ENCODE measurements at places on chromosomes 3 and 15.

DNA sequence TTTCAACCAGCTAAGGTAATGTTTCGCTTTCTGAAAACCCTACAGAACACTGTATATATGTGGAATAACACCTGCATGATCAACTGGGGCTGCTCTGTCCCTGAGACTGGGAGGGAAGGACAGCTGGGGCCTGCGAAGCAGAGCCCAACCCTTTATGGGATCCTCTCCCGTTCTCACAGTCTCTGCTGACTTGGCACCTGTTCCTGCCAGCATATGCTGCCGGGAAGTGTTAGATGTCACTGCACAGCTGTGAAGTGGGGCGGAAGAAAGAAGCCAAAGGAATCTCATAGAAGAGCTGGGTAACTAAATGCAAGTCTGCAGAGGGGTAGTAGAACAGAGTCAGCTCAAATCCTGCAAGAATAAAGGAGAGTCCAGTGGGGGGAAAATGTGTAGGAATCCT, 29.6 kb downstream of the LRRC3B start:
- DNase-seq: no peak

- no peak for DNase-seq
Measured at GRCh38 chr3:129286081-129286480, 7.4 kb downstream of the HMCES start.

DNA sequence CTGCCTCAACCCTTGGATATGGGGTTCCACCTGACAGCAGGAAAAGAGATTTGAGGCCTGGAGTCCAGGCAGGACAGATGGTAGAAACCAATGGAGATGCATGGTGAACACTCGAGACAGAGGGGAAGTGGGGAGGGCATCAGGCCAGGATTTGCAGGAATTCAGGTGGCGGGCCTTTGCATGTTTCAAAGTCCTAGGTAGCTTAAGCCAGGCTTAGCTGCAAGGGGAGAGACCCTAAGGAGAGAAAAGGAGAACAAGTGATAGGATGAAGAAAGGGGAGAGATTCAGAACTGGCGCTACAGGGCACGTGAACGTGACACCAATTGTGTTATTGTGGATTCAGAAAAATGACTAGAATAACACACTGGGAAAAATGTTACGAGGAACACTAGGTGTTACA, 182.6 kb downstream of the PDZRN3 start:
- no peak for DNase-seq

DNA sequence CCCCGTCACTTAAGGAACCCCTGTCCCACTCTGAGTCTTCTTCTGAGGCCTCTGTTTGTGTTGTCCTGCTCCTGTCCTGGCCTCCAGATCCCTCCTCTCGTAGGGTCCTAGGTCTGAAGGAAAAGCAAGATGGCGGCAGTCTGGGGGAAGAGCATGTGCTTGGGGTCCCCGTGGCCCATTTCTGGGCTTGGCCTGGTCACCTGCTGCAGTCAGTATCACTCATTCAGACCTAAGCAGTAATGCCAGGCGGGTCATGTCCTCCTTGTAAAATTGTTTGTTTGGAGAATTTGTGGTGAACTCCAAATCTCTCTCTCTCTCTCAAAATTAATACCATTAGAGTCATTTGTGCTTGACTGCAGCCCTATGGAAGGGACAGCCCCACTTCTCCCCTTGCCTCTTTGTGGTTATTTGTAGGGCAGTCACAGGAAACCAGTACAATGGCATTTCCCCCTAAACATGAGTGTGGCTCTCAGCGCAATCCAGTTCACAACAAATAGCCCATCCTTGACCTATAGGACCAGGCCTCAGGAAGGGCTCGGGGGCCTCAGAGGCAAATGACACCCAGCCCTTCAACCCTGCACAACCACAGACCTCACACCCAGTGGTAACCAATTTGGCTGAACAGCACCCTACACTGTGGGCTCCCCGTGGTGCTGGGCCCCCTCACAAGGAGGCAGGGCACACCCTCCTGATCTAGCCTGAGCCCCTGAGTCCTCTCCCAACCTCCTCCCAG, 173.5 kb downstream of the OR4M2 start:
- DNase-seq: peak; percentile 69

GRCh38 chr3:45139372-45140140, 6.6 kb downstream of the CDCP1 start:
- no peak for DNase-seq

GRCh38 chr15:63801910-63802309, 31.8 kb downstream of the HERC1 start:
- no peak for DNase-seq

- peak; percentile 67 for DNase-seq
Measured at GRCh38 chr15:60548101-60548500, 69.2 kb upstream of the ICE2 start.

GRCh38 chr3:20909511-20909910, 723.5 kb upstream of the SGO1 start:
- DNase-seq: no peak

- no peak for DNase-seq
Measured at GRCh38 chr3:17092583-17092933, 207.8 kb downstream of the PLCL2 start.

- DNase-seq: no peak
Measured at GRCh38 chr15:69140306-69140705, 20.1 kb upstream of the GLCE start.

GRCh38 chr15:69042531-69042930, 28.0 kb downstream of the NOX5 start:
- DNase-seq: no peak

- DNase-seq: no peak
Measured at GRCh38 chr3:66812741-66813140, 185.4 kb upstream of the KBTBD8 start.

DNA sequence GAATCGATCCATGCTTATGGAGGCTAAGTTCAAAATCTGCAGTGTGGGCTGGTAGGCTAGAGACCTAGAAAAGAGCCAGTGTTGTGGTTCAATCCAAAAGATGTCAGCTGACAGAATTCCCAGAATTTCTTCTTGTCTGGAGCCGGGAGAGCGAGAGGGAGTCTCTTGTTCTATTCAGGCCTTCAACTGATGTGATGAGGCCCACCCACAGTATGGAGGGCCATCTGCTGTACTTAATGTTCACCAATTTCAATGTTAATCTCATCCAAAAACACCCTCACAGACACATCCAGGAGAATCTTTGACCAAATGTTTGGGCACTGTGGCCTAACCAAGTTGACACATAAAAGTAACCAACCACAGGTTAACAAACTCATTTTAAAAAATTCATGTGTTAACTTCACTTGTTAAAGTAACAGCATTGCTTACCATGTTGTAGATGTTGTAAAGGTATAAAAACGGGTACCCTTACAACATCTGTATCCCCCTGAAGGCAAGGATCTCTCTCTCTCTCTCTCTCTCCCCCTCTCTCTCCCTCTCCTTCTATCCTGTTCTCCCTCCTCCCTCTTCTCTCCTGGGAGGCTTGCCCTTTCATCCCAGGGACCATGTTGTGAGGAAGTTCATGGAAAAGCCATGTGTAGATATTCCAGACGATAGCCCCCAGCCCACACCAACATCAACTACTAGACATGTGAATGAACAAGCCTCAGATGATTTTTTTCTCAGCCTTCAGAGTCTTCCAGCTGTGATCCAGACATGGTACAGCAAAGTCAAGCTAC, 66.4 kb upstream of the CHD2 start:
- DNase-seq: no peak

- peak; percentile 75 for DNase-seq
Measured at GRCh38 chr3:13022348-13023234, 50.6 kb downstream of the IQSEC1 start.

- no peak for DNase-seq
Measured at GRCh38 chr15:96093063-96093462, 237.4 kb upstream of the NR2F2 start.

DNA sequence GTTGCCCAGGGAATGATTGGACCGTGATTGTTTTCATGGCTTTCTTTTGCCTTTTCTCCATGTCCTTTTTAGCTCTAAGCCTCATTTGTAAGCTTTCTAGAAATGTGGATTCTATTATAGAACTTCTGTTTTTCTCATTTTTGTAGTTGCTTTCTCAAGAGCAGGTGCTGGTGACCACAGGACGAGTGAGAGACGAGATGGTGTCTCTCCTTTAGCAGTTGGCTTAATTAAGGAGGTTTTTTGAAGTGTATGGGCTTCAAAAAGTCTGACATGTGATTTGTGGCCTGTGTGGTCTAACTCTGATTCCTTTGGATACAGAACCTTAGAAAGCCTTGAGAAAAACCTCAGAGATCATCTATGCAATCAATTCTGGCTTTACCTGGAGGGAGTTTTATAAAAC, 292.8 kb downstream of the LPP start:
- DNase-seq: peak; percentile 11

DNA sequence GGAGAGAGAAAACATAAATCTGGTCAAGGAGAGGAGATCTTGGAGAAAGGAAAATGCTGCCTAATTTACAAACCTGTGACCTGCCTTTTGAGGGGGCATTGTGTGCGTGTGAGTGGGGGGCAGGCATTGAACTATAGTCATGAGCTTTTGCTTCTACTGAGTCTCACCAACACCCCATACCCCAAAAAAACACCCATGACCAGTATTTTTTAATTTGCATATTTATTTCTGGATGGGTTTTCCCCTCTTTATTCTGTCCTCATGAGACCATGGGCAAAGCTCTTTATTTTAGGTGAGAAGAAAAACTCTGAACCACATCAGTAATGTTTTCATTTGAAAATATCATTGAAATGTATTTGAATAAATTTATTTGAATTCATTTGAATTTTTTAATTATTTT, 20.6 kb downstream of the CD80 start:
- DNase-seq: no peak

DNA sequence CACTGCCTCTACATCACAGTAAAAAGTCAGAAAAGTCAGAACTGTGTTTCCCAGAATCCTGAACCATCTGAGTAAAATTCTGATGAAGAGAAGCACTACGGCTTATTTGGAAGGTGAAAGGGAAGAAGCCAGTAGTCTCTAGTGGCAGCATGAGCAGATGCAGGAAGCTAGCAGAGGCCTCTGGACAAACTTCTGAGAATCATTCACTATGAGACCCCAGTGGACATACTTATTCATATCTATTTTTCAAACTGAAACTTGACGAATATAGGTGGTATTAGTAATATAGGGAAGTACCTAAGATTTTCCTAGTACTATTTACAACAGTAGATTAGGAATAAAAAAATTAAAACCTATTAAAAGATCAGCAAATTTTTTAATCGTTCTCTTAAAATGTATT, 272.8 kb upstream of the TTC14 start:
- peak; percentile 36 for DNase-seq

- no peak for DNase-seq
Measured at GRCh38 chr3:10552631-10552943, 47.2 kb upstream of the ATP2B2 start.

DNA sequence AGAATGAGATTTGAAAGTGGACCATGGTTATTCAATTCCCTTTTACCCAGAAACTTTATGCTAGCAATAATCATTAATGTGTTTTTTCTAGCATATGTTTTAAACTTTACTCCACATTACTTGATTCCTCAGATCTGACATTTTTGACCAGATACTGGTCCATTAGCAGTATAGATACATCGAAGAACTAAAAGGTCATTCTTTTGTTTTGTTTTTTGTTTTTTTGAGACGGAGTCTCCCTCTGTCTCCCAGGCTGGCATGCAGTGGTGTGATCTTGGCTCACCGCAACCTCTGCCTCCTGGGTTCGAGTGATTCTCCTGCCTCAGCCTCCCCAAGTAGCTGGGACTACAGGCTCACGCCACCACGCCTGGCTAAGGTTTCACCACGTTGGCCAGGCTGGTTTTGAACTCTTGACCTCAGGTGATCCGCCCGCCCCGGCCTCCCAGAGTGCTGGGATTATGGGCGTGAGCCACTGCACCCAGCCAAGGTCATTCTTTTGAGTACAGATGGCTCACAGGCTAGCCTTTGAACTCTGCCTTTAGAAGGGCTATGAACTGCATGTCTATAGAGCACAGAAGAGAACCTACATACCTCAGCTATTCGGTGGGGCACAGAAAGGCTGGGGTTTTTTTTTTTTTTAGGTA, 28.6 kb downstream of the CHP1 start:
- no peak for DNase-seq

DNA sequence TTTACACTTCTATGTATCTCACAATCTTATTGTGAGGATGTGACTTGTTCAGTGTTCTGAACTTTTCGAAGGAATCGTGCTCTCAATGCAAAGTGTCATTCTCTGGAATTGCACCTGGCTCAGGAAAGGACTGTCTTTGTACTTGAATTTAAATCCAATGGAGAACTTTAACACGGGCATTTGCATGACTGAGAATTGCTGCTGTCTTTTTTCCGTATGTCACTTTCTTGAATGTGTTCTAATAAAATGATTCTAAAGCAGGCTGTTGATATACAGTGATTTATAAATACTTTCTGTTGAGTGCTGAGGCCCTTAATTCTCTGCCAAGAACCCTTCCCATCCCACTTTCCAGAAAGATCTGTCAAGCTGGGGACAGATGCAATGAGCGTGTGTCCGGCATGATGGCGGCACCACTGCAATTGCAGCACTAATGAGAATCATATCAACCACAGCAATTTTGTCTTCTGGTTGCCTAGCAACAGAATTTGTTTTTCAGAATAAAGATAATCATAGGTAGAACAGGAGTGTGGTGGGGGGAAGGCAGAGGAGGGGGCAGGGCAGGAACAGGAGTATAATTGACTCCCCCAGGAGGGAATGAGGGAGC, 210.6 kb upstream of the UMPS start:
- no peak for DNase-seq

GRCh38 chr3:150394606-150395005, 13.5 kb upstream of the TSC22D2 start:
- no peak for DNase-seq

GRCh38 chr15:62795171-62795570, 247.4 kb upstream of the TPM1 start:
- peak; percentile 25 for DNase-seq

DNA sequence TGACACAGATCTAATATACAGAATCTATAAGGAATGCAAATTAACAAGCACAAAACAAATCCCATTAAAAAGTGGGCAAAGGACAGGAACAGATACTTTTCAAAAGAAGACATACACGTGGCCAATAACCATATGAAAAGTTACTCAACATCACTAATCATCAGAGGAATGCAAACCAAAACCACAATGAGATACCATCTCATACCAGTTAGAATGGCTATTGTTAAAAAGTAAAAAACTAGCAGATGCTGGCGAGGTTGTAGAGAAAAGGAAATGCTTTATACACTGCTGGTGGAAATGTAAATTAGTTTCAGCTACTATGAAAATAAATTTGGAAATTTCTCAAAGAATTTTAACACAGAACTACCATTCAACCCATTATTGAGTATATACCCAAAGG, 50.7 kb downstream of the ADAMTS17 start:
- DNase-seq: no peak

- DNase-seq: no peak
Measured at GRCh38 chr15:49693498-49693897, 72.7 kb downstream of the DTWD1 start.

DNA sequence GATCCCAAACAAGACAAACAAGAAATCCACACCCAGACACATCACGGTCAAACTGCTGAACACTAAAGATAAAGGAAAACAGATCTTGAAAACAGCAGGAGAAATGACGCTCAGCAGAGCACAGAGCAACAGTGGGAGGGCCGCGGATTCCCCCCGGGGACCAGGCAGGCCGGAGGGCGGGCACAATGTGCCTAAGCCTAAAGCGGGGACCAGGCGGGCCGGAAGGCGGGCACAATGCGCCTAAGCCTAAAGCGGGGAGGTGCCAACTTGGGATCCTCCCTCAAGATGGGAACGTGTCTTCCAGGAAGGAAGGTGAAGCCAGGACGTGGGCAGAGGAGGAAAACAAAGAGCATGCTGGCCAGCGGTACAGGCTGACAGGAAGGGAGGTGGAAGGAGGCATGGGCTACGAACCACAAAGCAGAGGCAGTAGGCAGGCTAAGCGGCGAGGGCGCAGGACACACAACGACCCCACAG, 31.1 kb downstream of the CYFIP1 start:
- DNase-seq: no peak

All from GM10248 (cell line).